ENCODE measurements at places on chromosomes 2 and 18. TPM values are rescaled to one million over a fixed set of nuclear protein-coding genes. Genes with fewer than 3 reads are reported as not detected.
A peak's percentile ranks its signal among the peaks of the same experiment; 100 is the strongest.

Gene CXCR1
- total RNA-seq = not detected

Gene GPR35
- total RNA-seq = 0.09 TPM

Gene COLEC12
- total RNA-seq = 109 TPM

GRCh38 chr2:197124639-197125390 lies 185.8 kb downstream of the ANKRD44 start:
- DNase-seq = peak; percentile 73

- peak; percentile 19 for DNase-seq
Measured at GRCh38 chr2:144322379-144322778, 197.5 kb downstream of the ZEB2 start.

DNA sequence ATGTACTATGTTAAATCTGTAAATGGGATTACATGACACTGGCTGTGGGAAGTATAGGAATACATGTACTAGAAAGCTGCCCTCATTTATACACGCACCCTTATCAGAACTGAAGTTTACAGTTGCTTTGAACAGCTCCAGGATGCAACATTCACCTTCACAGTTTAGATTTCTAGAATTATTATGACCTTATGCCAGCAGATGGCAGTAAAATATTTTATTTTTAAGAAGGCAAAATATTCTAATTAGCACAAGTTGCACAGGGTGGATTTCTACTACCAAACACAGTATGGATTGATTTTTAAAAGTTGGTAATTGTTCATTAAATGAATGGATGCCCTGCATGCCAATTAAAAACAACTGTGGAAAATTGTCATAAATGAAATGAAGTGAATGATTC lies 670.4 kb downstream of the KCNJ3 start:
- peak; percentile 17 for DNase-seq

GRCh38 chr18:22639026-22639463 lies 221.3 kb upstream of the CTAGE1 start:
- peak; percentile 90 for DNase-seq

DNA sequence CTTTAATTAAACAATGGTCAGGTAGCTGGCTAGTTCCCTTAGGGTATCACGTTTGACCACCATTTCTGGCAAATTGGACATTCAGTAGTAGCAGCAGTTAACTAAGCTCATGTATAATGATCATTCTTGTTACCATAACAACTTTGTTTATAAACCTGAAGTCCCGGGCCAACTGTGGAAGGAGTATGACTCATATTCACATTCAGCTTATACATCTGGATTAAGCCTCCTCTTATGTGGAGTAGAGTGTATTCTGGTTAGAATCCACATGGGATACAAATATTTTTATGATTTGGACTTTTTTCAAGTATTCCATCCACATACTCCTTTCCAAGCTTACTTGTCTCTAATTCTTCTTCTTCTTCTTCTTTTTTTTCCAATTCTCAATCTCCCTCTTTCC lies 70.3 kb upstream of the ZSWIM2 start:
- peak; percentile 64 for DNase-seq

GRCh38 chr2:35522450-35522849 lies 833.1 kb upstream of the CRIM1 start:
- no peak for DNase-seq

DNA sequence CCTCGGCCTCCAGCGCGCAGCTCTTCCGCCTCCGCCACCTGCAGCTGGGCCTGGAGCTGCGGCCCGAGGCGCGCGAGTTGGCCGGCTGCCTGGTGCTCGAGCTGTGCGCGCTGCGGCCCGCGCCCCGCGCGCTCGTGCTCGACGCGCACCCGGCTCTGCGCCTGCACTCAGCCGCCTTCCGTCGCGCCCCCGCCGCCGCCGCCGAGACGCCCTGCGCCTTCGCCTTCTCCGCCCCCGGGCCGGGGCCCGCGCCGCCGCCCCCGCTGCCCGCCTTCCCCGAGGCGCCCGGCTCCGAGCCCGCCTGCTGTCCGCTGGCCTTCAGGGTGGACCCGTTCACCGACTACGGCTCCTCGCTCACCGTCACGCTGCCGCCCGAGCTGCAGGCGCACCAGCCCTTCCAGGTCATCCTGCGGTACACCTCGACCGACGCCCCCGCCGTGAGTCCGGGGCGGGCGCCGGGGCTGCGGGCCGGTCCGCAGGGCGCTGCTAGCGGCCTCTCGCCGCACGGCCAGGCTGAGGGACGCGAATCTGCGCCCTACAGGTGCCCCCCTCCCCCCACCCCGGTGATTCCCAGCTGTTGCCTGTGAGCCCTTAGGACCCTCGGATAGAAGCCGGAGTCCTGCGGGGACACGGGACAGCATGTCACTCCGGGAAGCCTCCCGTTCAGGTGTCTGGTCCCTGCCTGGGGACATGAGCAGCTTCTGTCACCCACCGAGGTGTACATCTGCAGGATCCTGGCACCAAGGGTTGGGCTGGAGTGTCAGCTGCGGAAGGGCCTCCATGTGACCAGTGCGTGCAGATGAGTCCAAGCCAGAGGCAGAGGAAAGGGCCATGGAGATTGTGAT lies 616 bp downstream of the RNPEPL1 start:
- peak; percentile 54 for DNase-seq

- peak; percentile 58 for DNase-seq
Measured at GRCh38 chr2:160368988-160369930, 124.3 kb downstream of the RBMS1 start.
